ENCODE measurements at places on chromosomes 5 and 9.

GRCh38 chr9:11871852-11872251, 821.3 kb upstream of the TYRP1 start:
- no peak for DNase-seq

DNA sequence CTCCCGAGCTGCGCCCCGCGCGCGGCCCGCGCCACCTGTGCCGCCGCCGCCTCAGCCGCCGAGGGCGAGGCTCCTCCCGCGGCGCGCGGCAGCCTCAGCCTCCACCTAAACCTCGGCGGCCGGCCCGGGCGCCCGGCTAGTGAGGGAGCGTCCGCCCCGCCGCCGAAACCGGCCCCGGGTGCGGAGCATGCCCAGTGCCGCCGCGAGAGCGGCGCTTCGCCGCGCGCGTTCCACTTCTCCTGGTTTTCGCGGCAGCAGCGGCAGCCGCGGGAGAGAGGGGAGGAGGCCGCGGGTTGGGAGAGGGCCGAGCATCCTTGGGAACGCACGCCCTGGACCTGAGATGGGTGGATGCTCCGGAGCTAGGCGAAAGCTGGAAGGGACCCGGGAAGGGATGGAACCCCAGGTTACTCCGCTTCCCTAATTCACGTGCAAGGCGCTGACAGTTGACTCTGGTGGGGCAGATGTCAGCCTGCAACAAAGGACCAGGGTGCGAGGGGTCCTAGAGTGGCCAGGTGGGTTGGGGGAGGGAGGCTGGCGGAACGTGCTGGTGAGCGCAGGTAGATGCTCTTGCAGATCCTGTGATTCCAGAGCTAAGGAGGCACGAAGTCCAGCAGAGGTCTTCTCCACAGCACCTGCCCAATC, at the start of gene CTNND2:
CTNND2 (minus strand) TSS at position 182 of the 642 bp plus-strand sequence. CDS start 593 bp downstream, outside the sequence.
- DNase-seq = no peak

DNA sequence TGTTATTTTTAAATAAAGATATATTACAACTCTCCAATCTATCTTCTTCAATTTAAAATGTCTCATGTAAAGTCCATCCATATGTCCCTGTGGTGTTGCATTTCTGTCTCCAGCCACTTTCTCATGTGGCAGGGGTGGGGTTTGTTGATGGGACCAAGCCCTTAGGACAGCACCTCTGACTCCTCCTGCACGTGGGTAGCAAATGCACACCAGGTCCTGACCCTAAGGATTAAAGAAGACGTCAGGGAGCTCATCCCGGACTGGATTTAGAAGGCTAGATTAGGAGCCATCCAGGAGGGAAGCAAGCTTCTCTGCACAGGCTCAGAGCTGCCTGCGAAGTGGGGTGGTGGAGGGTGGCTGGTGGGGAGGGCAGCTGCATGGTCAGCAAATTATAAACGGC, 38.9 kb upstream of the FAM120AOS start:
- DNase-seq = no peak

DNA sequence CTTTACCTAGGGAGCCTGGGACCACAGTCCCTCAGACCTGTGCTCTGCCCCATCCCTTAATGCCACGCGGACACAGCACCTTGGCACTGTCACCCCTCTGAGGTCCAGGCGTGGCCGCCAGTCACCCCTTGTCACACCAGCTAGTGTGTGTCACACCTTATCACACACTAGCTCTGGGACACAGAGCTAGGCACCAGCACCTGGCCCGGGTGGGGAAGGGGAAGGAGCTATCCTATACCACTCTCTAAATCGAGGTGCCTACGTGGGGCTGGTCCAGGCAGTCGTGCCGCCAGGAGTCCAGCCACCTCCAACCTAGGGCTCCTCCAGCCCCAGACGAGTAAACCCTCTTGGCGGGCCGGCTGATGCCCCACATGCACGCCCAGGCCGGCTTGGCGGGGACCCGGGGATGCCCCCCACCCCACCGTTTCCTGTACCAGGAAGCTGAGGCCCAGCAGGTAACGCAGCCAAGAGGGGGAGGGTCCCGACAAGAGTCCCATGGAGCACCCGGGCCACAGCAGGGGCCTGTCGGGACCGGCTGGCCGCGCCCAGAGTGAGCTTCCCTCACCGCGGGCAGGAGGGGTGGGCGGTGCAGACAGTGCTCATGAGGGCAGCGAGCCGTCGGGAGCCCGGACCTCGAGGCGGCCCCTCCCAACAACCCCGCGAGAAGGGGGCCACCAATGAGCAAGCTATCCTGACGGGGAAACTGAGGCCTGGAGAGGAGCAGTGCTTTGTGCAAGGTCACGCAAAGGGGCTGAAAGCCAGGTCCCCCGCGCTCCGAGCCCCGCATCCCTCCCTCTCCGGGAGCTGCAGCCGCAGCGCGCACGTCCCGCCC, 550 bp downstream of the CORO2A start:
- DNase-seq = peak; percentile 35

- DNase-seq = no peak
These were observed 61.5 kb downstream of the KCNV2 start for GRCh38 chr9:2778816-2779215.

- DNase-seq = no peak
These were observed 81.6 kb downstream of the PSD2 start for GRCh38 chr5:139877129-139877597.

- no peak for DNase-seq
These were observed 15.5 kb upstream of the FCN1 start for GRCh38 chr9:134933076-134933659.

- no peak for DNase-seq
These were observed 5.7 kb downstream of the LHX2 start for GRCh38 chr9:124017051-124017928.

- DNase-seq = no peak
These were observed 289.6 kb downstream of the FGF10 start for GRCh38 chr5:44099643-44100042.

DNA sequence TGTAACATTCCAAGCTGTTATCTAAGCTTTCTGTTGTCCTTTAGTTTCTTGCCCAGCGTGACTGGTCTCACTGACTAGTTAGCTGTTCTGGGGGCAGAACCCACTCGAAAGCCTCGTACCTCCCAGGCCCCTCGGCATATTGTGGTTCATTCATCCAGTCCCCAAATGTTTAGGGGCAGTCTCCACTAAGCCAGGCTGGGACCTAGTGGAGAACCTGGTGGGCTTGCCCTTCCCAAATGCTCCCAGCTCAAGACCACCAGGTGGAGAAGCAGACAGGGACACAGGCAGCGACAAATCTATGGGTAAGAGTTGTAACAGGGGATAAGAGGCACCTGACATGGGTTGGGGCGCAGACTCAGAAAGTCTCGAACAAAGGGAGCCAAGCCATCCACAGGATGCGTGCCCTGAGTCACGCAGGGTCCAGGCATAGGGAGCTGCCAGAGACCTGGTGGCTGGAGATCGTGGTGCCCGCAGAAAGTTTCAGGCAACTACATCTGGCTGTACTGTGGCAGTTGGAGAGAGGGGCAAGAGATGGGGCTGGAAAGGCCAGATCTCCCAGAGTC, 851 bp upstream of the EEIG1 start:
- no peak for DNase-seq

DNA sequence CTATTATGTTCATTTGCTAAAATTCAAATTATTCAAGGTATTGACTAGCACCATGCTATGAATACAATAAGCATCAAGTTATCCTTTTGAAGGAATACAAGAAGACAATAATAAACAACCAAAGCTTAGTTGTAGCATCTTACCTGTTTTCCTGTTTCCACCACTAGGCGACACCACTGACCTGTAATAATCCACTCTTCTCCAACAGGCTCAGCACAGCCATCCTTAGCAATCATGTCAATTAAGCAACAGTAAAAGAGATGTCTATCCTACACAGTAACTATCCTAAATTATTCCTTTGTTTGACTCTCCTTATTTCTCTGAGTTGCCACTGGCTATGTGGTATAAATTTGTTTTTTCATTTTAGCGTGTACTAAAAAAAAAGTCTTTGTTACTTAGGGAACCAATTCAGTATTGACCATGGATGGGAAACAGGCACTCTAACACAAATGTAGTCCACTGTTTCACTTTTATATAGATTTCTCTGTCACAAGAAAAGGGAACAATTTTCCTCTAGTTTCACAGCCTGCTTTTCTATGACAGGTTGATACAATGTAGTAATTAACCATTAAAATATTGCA, 46.2 kb downstream of the PCA3 start:
- peak; percentile 23 for DNase-seq

GRCh38 chr5:56094579-56095361, 100.0 kb upstream of the IL6ST start:
- DNase-seq = no peak

GRCh38 chr9:136578626-136578914, 32.7 kb upstream of the NOTCH1 start:
- peak; percentile 64 for DNase-seq

- no peak for DNase-seq
These were observed 118.1 kb downstream of the TRPM3 start for GRCh38 chr9:71003346-71003745.

- DNase-seq = no peak
These were observed 20.2 kb upstream of the TNC start for GRCh38 chr9:115138151-115138550.

DNA sequence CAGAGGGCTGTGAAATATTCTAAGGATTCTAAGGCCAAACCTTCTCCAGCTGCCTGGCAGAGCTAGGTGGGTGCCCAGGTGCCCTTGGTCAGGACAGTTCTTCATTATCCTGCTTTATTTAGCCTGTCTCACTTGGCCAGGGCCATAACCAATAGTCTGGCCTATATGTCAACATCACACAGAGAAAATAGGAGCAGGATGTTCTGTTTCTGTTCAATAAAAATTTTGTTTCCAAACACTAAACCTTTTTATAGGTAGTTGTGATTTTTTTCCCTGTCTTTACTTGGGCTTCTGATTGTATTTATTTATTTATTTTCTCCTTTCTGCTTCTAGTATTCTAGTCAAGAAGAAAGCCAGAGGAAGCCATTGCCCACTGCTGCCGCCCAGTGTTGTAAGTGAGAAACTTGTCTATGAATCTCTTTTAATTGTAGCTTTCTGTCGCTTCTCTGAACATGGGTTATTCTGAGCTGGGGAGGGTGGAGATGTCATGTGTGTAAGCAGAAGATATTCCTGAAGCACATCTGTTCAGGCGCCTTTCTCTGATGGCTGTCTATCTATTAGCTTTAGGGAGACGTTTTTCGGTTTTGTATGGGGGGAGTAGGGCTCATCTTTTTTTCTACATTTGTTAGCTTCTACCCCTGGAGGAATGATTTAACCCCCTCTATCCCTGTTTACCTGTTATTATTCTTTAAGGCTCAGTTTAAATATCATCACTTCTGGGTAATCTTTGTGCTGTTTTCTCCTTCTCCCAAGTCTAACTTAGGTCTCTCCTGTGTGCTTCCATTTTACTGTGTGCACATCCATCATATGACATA, 97.1 kb downstream of the UNC13B start:
- peak; percentile 87 for DNase-seq

DNA sequence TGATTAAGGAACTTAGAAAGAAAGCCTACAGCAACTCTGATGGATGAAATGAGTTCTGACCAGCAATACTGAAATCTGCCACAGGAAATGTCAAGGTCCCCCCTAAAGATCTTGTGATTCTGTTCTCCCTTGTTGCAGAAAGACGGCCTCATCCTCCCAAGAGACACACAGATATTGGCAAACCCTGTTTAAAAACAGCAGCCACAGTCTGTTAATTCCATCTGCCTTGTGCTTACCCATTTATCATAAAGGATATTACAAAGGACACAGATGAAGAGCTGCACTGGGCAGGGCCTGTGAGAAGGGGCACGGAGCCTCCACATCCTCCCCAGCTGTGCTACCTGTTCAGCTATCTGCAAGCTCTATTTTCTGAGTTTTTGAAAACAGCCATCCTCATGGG, 15.2 kb downstream of the RAPGEF1 start:
- DNase-seq = no peak

- no peak for DNase-seq
These were observed 109.0 kb downstream of the ATP10B start for GRCh38 chr5:160743027-160743426.

DNA sequence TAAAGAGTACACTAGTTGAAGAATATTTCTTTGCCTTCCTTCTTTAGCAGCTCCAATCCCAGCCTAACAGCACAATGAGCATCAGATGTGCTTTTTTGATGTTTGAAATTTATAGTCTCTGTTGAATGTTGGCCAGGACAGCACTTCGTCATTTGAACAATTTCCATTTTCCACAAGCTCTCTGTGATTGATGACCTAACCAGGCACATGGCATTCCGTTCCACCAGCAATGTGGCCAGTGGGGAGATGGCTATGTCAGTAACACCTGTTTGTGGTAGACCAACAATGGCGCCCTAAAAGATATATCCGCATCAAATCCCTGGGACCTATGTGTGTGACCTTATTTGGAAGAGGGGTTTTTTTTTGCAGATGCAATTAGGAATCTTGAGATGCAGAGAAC, 66.8 kb downstream of the PALM2AKAP2 start:
- no peak for DNase-seq

GRCh38 chr5:173392-174290, 17.7 kb upstream of the LRRC14B start:
- no peak for DNase-seq

- no peak for DNase-seq
These were observed 229.5 kb downstream of the PAPPA start for GRCh38 chr9:116383133-116383532.

DNA sequence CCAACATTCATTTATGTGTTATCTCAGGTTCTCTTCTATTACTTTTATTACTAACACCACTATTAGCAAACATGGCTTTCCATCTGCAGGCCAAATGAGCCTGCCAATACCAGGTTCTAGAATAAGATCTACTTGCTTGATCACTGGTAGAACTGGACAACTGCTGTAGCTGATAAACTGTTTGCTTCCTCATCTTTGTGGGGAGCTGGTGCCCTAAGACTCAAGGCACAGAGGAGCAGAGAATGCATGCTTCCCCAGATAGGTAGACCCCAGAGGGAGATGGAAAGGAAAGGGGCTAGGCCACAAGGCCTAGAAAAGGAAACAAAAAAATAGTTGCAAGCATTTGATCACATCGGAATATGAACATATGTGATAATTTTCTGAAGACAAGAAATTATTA, 30.7 kb upstream of the AUH start:
- DNase-seq = no peak

DNA sequence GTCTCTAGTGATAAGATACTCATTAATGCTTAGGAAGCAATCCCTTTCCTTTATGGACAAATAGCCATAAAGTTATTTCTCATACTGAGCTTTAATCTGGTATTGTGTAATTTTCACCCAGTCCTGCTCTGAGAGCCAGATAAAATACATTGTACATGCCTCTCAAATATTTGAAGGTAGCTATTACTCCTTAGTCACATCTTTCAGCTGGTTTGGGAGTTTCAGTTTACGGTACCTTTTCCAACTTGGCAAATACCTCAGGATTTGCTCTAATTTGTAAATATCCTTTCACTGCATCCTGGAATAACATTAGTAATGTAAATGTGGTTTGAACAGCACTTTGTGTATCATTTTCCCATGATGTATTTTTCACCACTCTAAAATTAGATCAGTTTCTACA, 47.4 kb downstream of the ABHD17B start:
- no peak for DNase-seq

DNA sequence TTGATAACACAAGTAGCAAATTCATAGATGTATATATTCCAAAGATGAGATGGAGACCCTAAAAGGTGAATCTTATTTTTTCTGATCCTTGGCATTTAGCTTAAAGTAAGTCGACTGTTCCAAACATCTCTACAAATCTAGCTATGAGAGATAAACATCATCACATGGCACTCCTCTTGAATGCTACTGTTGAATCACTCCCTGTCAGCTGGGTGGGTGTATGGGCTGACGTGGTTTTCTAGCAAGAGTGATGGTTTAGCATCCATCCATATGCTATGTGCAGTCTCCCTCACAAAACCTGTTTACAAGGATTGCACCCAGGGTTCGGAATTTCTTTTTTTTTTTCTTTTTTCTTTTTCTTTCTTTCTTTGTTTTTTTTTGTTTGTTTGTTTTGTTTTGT, 13.8 kb downstream of the ACO1 start:
- DNase-seq = no peak

Measured in right cardiac atrium (tissue), 5 donors.